Activated T-cell treated with anti-CD3 and anti-CD28 coated beads, Interleukin-2, amount 50 U/mL, for 72 hours (primary cell): ENCODE measurements at places on chromosomes 7 and 10.

DNA sequence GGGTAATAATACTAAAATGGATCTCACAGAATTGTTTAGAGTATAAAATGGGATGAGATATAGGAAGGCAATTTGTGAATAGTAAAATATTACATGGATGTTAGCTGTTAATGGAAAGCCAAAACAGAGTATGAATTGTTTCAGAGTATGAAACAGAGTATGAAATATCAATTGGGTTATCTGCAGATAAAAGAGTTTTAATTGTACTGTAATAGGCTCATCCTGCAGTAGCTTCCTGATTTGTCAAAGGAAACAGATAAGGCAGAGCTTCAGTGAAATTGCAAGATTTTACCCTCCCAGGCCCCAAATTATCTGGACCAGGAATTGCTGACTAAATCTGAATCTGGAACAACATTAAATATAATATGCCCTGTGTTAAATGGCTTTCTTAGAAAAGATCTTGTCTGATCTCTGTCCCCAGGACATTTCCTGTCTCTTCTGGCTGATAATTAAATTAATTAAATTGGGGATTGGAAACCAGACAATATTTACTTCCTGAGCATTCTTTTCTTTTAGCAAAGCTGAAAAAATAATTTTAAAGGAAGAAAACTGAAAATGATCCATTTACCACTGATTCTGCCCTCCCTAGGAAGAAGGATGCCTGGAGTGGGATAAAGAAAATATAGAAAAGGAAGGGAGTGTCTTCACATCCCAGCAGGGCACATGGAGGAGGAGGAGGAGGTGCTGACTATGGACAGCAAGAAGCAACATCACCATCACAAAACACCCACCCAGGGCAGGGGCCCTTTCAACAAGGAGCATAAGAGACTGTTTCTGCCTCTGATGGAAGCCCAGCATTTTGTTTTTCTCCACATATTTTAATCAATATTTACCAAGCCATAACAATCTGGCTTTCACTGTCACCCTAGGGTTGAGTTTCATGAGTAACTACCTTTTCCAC lies 18.5 kb downstream of the PTN start:
- no peak for DNase-seq

DNA sequence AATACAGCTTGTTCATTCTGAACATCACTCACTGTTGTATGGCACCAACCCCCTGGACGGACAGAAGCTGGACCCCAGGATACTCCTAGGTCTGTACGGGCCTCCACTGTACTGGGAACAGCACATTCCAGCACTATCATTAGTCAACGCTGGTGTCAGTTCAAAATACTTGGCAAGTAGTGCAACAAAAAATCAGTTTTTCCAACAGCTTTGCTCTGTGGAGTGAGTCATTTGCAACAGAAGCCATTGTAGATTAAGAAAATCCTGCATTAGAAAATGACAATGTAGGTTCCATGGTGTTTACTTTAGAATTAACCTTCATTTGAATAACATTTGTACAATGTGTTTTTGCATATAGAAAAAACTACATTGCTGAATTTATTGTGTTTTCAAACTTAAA lies 266.6 kb downstream of the HDAC9 start:
- no peak for DNase-seq

GRCh38 chr10:33321516-33321915 lies 13.0 kb downstream of the NRP1 start:
- no peak for DNase-seq

- no peak for DNase-seq
Observed at GRCh38 chr10:133509700-133510099, 17.5 kb upstream of the CYP2E1 start.

GRCh38 chr7:68146983-68147382 lies 1150.3 kb downstream of the TYW1 start:
- DNase-seq = no peak

- no peak for DNase-seq
Observed at GRCh38 chr7:27106181-27106900, 3.9 kb upstream of the HOXA2 start.

DNA sequence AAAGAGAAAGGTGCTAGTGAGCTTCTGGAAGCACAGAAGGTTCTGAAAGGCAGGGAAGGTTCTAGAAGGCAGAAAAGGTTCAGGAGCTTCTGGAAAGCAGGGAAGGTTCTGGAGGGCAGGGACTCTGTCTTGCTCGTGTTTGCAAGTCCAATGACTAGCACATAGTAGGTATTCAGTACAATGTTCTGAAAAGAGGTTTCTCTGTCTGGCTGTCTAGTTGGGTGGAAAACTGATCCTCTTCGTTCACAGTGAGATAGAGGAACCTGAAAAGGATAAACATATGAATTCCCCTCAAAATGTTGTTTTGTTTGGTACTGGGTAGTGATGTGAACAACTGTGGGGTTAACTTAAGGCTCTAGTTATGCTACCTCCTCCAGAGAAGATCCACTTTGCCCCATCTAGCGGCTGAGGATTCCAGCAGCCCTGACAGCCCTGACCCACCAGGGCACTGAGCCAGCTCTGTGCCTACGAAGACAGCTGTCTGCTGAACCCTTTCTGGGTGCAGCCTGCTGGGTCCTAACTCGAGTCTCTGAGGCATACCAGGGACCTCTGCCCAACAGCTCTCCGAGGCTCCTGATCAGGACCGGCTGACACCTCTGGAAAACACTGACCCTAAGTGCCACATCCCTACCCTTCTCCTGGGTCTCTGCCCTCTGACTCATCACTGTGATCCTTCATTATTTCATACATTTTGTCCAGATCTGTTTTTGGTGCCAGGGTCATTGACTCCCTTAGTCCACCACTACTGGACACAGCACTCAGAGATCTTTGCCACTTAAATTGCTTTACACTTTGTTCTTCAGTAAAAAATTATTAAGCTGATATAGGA lies 15.4 kb downstream of the PTPRN2 start:
- DNase-seq = no peak

- DNase-seq = no peak
Observed at GRCh38 chr7:41886262-41886900, 183.5 kb upstream of the INHBA start.

GRCh38 chr10:86678999-86679792 lies 10.9 kb downstream of the LDB3 start:
- no peak for DNase-seq

GRCh38 chr7:47325337-47325736 lies 256.6 kb downstream of the TNS3 start:
- no peak for DNase-seq

- DNase-seq = peak; percentile 16
Observed at GRCh38 chr7:114085313-114085591, 166.4 kb upstream of the PPP1R3A start.

GRCh38 chr10:43607199-43607573 lies 948 bp downstream of the ZNF485 start:
- no peak for DNase-seq

DNA sequence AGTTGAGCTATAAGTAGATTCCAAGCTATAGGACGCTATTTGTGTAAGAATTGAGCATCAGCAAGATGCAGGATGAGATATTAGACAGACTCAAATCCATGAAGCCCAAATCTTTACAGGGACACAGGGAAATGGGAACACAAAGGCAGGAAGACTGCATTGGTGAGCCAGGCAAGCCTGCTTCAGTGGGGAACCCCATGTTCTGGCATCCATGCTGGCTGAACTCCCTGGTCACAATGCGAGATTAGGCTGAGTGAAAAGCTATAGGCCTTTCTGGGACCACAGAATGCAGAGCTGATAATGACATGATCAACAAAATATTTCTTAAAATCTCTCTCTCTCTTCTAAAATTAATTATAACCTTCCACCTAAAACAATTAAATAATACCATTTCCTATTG lies 170.5 kb downstream of the CDC14C start:
- DNase-seq = no peak

DNA sequence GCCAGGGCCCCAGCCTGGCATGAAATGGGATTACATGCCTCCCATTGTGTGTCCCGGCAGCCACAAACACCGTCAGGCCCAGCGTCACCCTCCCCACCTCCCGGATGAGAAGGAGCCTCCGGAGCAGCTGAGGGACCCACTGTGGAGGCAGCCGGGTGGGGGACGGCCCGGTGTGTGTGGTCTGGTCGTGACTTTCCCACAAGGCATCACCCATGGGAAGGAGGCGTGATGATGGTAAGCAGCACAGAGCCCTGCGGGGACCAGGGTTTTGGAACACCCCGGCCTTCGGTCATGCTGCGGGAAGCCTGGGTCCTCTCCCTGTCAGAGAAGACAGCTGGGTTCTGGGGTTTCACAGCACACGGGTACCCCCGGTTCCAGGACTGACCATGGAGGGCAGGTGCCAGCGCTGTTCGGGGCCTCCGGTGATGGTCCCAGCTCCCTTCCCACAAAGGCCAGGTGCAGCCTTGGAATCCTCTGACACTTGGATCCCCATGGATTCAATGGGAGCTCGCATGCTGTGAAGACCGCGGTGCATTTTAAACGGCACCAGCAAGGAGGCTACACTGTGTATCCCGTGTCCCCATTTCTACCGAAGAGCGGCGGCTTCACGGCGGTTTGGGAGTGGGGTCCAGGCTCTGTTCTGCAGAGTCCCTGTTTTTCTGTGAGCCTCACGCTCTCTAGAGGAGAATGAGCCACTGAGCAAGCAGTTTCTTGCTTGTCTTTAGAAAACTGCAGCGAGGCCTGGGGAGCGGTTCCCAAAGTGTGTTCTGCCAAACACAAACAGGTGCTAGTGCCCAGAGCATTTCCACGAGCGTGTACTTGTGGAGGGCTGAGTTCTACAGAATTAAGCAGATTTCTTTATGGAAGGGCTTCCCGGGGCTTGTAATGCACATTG lies 336.0 kb downstream of the ADARB2 start:
- DNase-seq = no peak

DNA sequence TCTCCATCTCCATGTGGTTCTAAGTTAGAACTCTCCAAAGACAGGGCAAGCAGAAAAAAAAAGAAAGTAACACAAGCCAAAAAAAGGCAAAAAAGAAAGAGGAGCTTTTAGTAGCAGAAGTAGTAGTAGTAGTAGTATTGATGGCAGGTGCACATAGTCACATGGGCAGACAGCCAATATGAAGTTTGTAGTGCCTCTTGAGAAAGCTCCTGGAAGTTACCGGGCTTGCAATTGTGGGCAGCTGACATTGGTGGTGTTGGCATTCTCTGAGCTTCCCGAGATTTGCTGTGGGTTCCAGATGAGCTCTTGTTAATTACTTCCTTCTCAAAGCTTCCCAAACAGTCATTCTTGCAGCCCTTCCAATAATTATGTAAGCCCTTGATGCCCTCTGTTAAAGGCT lies 1128.5 kb downstream of the TYW1 start:
- no peak for DNase-seq

GRCh38 chr10:61804414-61804813 lies 97.1 kb upstream of the ARID5B start:
- DNase-seq = no peak

DNA sequence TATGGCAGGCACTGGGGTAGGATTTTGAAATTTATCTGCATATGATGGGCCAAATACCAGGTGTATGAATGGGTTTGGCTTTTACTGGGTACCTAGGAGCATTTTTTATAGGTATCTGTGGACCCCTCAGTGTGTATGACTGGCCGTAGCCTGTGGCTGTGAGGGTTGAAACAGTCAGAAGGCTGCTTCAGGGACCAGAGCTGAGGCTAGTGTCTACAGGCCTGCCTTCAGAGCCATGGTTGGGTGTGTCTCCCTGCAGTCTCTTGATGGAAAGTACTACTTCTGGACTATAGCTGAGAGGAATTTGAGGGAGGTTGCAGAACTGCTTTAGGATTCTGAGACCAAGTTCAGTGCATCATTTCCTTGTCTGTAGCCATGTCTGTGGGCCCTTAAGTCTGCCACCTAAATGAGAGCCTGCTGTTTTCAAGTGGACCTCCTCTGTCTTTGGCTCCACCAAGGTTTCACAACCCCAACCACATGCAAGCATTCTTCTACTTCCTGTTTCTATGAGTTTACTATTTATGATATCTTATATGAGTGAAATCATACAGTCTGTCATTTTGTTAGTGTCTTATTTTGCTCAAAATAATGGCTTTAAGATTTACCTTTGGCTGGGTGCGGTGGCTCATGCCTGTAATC lies 19.9 kb upstream of the ZNF138 start:
- no peak for DNase-seq

DNA sequence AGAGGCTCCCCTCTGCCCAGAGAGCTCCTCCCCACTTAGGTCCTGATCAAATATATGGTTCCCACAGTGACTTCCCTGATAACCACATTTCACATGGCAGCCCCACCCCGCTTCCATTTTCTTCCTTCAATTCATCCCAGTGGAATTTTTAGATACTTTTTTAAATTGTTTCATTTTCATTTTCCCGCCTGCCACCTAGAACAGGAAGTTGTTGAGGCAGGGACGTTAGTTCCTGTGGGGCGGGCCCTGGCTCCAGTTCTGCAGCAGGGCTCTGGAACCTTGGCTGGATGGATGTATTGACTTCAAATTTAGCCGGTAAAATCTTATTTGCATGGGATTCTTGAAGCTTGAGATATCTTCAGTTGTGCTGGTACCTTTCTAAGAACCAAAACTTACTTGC lies 226.6 kb downstream of the PAXIP1 start:
- DNase-seq = no peak

DNA sequence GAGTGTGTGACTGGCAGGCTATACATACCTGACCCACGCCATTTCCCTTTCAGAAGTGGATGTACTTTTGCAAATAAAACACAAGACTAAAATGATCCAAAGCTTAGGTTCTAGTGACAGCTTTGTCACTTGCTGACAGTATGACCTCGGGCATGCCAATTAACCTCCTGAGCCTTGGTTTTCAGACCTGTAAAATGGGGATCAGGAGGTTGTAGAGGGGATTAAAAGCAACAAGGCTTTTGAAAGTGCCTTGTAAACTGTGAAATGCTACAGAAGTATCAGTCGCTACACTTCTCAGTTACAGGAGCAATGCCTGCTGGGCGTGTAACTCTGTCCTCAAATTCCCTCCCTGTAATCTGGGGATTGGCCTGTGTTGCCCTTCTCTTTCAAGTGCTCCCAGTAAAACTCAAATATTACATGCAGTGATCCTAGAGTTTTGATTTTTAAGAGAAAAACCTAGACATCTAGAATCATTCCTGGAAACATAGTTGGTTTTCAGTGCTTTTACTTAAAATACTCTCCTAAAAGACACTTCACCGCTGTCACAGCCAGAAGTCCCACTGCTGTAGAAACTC lies 8.8 kb upstream of the GRB10 start:
- no peak for DNase-seq

GRCh38 chr10:115023715-115024114 lies 69.5 kb upstream of the ATRNL1 start:
- no peak for DNase-seq

- no peak for DNase-seq
Observed at GRCh38 chr10:12063483-12063818, 5.3 kb upstream of the DHTKD1 start.

- no peak for DNase-seq
Observed at GRCh38 chr10:52447931-52448353, 133.9 kb downstream of the DKK1 start.

DNA sequence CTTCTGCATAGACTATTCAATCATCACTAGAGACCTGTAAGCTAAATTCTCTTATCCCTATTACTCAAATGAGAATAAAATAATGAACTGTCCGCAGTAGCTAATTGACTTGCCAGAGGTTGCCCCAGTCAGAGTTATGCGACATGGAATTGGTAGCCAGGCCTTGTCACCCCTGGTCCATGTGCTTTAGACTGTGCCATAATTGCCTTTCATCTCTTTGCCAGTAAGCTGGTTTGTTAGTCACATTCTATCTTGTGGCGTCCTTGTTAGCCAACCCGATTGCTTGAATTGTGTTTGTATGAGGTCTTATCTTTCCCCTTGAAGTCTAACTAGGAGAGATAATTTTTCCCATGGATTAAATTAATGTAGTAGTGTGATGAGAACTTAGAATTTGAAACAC lies 262.6 kb downstream of the CSTF2T start:
- DNase-seq = no peak
